ENCODE measurements at places on chromosomes 11 and 22. TPM values are rescaled to one million over a fixed set of nuclear protein-coding genes. Genes with fewer than 3 reads are reported as not detected.

Gene OR6T1
- not detected for total RNA-seq

Gene APOBEC3A
- total RNA-seq = not detected

Gene MMP7
- not detected for total RNA-seq

Gene SART1
- total RNA-seq = 24.4 TPM

Gene RAG1
- 0.86 TPM for total RNA-seq

Gene SAA4
- total RNA-seq = not detected

Gene SF1
- total RNA-seq = 110 TPM

Gene SPON1
- 3.6 TPM for total RNA-seq

Gene ARL2
- 74.2 TPM for total RNA-seq

Gene SEPTIN3
- 0.22 TPM for total RNA-seq

Gene PKNOX2
- total RNA-seq = 4.6 TPM

Gene SLC16A8
- total RNA-seq = under 0.01 TPM

Gene B3GAT1
- not detected for total RNA-seq
